ENCODE measurements at places on chromosomes 2 and 18.
A peak's percentile ranks its signal among the peaks of the same experiment; 100 is the strongest.

- DNase-seq, result no peak
Observed at GRCh38 chr2:160371251-160372009, 122.2 kb downstream of the RBMS1 start.

DNA sequence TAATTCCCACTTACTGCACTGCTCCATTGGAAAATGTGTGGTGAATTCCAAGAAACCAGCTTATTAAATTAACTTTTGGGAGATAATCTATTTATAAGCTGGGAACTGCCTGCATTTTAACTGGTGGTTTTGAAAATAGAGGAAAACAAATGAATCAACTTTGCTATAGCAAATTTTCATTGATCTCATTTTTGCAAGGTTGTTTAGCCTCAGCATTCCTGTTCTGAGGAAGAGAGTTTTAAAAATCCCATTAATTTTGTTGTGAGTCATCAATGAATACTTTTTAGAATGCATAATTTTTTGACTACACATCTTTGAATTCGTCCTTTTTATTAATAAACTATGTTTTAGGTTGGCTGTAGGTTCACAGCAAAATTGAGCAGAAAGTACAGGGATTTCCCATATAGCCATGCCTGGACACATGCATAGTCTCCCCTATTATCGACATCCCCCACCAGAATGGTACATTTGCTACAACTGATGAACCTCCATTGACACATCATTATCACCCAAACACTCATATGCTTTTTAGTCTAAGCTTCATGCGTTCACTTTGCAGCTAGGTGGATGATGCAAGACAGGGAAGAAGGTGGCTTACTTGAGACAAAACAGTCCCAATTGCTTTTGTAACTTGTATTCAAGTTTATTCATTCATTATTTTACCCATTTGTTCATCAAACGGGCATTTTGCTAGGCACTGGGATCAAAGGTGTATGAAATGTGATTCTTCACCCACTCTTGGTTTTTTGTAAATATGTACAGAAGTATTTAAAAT, 106.9 kb downstream of the ZNF521 start:
- DNase-seq, result no peak

GRCh38 chr2:206379886-206380285, 63.4 kb upstream of the ADAM23 start:
- no peak for DNase-seq

DNA sequence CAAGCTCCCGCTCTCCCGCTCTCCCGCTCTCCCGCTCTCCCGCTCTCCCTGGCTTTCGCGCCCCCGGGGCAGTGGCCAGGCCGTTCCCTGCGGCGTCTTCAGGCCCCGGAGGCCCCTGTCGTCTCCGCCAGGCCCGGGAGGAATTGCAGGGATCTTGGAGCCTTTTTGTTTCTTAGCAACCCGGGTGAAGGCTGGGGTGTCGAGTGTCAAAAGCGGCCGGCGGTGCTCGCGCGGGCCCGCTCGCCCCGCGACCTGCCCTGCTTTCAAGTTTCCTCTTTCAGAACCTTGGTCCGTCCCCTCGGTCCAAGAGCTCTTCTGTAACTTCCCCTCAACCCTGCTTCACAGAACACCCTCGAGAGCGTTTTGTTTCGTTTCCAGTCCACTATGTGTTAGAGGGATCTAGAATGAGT, 1.4 kb downstream of the RNF138 start:
- peak; percentile 18 for DNase-seq

DNA sequence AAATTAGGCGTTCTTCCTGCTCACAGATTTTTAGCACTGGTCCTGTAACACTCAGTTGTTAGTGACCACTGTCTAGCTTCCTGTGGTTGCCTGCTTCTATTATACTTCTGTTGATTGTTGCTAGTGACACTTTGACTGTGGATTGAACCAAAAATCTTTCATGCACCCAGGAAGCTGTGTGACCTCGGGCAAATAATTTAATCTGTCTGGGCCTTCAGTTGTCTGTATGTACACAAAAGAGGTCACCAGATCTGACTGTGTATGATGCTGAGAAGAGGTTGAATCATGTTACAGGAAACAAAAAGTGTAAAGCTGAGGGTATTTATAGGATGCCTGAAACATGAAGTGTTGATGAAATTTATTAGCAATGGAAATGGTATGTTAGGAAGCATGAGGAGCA, 12.7 kb downstream of the ICOS start:
- no peak for DNase-seq

DNA sequence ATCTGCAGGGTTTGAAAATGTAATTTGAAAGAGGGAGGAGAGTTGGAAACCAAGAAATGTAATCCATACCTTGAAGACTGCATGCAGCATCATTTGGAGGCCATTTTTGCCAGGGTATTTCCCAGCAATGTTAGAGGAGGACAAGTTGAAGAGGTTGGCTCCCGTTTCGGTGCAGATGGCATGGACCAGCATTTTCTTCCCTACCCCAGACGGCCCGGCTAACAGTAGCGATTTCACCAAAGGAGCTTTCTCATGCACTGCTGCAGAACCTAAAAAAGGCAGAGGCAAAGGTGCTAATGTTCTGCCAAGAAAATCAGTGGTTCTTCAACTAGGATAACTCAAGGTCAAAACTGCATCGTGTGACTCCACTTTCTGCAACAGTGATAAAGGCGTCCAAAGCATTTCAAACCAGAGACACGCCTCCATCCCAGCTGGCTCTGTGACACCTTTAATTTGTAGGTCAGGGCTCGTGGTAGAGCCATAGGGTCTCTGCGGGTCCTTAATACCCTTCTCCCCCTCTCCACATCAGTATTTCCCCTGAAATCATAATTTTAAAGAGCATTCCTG, 99.6 kb upstream of the ASB18 start:
- no peak for DNase-seq

DNA sequence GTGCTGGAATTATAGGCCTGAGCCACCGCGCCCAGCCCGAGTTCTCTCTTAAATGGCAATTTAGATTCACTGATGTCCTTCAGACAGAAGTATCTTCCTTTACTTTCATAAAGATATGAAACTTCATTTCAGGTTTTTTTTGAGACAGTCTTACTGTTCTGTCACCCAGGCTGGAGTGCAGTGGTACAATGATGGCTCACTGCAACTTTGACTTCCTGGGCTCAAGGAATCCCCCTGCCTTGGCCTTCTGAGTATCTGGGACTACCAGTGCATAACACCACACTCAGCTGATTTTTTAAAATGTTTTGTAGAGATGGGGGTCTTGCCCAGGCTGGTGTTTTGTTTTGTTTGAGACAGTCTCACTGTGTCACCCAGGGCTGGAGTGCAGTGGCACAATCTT, 13.2 kb downstream of the ITGB1BP1 start:
- no peak for DNase-seq

DNA sequence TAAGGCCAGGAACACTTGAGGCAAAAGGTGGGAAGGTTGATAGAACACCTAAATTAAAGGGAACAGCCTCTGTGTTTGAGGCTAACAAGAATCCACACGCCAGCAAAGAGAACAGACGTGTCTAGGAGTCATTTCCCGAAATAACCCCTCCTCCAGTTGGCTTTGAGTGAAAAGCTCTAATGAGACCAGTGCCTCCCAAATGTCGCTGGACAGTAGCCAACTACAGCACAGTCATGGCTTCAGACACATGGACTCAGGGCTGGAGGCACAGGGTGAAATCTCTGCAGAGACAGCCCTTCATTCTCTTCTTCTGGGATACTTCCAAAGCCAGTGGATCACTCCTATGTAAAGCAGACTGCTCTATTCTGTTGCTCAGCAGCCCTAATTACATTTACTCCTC, 49.6 kb downstream of the SOWAHC start:
- no peak for DNase-seq

Measured in A549 (cell line).